NCI-H2107 (cell line): ENCODE measurements at places on chromosomes 4 and X.

- DNase-seq = no peak
Observed at GRCh38 chrX:97628326-97628725, 744.6 kb downstream of the RPA4 start.

GRCh38 chr4:40769266-40769665 lies 19.5 kb downstream of the NSUN7 start:
- no peak for DNase-seq

DNA sequence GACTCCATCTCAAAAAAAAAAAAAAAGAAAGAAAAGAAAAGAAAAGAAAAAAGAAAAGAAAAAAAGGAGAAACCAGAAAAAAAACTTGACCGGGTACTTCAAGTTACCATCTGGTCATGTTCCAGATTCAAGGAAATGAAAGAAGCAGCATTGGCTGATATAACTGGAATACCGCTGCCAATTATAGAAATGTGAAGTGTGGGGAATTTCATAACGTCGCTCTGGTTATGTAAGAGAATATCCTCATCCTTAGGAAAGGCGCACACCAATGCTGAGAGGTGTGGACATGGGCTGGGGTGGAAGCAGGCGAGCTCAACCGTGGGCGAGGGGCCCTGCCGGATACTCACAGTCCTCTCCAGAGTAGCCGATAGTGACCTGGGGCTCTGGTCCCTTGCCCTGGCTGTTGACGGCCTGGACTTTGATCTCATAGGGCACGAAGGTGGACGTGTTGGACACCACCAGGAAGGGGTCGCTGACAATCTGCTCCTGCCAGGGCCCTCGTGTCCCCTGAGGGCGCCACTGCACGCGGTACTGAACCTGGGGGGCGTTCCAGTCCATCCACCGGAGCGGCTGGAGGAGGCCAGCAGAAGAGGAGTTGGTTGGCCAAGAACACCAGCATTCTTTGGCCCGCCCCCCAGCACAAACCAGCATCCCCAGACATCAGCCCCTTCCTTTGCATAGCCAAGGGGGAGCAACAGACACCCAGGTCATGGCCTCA lies 19.5 kb downstream of the L1CAM start:
- no peak for DNase-seq

DNA sequence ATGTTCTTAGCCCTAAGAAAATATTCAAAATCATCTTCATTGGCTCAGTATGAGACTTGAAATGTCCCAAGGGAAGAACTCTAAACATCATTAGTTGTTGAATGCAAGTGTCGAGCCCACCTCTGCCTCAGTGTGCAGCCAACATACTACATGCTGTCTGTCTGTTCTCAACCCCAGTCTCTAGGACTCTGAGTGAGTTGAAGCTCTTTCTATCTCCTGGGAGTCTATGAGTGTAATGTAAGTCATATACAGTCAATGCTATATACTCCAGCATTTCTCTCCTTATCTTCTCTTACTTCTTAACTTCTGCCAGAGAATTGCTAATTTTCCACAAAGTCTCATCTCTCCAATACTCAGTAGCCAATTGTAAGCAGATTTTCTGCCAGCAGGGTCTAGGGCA lies 61.3 kb downstream of the SPATA18 start:
- no peak for DNase-seq

DNA sequence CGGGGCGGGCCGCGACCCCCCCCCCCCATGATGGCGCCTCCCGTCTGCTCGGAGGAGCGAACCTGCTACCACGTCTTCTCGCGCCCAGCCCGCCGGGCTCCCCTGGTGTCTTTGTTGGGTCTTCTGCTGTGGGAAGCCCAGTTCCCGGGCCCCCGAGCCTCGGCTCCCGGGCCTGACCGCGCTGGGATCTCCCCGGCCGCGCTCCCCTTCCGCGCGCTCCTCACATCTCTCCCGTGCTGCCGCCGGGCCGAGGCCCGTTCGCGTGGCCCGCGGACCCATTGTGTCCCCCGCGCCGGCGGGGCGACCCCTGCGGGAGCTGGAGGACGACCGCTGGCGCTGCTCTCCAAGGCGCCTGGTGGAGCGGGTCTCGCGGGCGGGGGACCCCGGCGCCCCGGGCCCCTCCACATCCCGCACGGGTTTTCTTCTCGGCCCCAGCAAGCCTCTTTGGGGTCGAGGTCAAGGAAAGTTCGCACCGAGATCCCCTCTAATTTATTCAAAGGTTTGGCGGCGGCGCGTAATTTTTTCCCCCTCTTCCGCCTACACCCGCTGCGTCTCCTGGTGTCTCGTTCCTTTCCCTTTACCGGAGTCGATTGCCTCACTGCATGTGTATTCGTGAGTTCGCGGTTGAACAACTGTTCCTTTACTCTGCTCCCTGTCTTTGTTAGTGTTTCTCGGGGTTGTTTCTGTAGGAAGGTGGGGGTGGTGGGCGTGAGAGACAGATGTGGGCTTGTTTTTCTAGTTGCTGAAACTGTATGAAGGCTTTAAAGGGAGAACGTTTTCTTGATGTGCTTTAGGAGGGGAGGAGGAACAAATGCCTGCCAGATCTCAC lies 770 bp downstream of the SMAD1 start:
- peak; percentile 8 for DNase-seq

- no peak for DNase-seq
Observed at GRCh38 chr4:8155660-8156421, 2.8 kb downstream of the ABLIM2 start.

GRCh38 chr4:25667931-25668557 lies 12.4 kb downstream of the SLC34A2 start:
- DNase-seq = no peak

DNA sequence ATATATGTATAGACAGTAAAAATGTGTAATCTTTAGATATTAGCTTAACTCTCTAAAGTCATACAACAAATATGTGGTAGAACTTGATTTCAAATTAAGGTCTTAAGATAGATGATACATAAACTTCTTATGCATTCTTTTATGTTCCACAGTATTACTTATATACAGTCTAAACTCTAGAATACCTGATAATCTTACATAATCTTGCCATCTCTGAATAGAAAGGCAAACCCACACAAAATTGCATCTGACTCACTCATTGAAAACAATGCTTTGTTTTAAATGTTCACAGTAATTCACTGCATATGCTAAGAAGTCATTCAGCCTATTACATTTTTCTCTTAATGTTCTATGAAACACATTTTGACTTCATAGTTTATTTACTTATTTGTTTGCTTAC lies 10.1 kb downstream of the SULT1B1 start:
- DNase-seq = no peak

GRCh38 chr4:156036496-156036895 lies 82.8 kb upstream of the CTSO start:
- DNase-seq = no peak

DNA sequence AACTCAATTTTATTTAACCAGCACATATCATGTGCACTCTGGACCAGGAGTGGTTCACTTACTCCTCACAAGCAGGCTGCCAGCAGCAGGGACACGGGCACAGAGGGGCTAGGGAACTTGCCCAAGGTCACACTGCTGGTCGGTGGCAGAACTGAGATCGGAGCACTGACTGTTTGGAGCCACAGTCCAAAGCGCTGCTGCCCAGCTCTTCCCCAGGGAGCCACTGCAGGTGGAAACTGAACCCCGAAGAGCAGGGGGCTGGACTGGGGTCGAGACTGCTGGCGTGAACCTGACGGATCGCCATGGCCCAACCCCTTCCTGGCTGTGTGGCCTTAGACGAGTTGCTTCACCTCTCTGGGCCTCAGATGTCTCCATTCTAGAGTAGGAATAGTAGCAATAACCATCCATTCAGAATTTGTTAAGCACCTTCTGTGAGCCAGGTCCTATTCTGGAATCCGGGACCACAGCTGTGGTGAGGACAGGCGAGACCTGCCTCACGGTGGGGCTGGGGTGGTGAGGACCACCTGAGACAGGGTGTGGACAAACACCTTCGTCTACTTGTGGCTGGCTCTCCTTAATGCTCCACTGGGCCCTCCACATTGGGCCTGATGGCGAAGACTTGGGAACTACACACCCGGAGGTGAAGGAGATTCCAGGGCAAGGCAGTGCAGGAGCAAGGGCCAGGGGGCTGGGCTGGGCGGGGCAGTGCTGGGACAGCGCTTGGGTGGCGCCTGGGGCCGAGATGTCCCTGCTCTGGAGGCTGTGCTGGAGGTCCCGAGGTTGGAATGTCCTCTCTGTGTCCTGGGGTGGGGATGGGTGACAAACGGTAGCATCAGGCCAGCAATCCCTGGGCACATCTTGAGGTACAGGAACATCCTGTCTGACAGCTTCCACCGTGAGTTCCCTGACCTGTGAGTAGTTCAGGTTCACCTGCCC lies 32.0 kb upstream of the KIAA0232 start:
- DNase-seq = no peak

DNA sequence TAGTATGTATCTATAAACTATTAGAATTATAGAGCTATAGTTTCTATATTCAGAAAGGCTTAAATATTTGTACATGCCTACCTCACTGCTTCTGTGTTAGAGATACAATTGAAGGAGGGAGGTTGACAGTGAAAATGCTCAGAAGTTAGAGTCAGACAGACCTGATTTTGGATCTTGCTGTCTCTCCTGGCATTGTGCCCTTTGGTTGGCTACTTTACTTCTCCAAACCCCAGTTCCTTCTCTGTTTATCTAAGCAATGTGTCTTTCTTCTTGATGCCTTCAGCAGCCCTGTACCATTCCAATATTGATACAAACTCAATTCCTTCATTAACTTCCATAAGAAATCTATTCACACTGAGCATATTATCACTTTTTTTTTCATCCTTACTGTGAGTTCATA lies 28.7 kb downstream of the CCNG2 start:
- no peak for DNase-seq

GRCh38 chr4:187276736-187277408 lies 553.2 kb upstream of the FAT1 start:
- DNase-seq = no peak

GRCh38 chrX:106035064-106035463 lies 3.5 kb downstream of the SERPINA7 start:
- DNase-seq = no peak

- no peak for DNase-seq
Observed at GRCh38 chr4:1169691-1170096, 2.7 kb downstream of the SPON2 start.
